HS-27A (cell line): ENCODE measurements at places on chromosomes 6 and 20.

DNA sequence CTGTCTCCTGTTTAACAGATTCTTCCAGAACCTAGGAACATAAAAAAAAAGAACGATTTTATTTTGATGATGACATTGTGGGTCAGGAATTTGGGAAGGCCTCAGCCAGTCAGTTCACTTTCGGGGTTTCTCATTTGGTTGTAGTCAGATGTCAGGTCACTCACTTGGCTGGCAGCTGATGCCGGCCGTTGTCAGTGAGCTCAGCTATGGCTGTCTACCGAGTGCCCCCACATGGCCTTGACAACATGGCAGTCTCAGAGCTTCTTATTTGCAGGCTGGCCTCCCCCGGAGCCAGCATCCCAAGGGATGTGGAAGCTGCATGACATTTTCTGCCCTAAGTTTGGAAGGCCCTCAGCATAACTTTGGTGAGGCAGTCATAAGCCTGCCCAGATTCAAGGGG lies 11.5 kb downstream of the RNF217 start:
- no peak for DNase-seq

- no peak for DNase-seq
These were observed 60.3 kb upstream of the FABP7 start for GRCh38 chr6:122719176-122719575.

GRCh38 chr6:123844011-123844410 lies 40.3 kb downstream of the NKAIN2 start:
- no peak for DNase-seq

GRCh38 chr6:8082954-8083858 lies 19.0 kb upstream of the BLOC1S5 start:
- DNase-seq = no peak

DNA sequence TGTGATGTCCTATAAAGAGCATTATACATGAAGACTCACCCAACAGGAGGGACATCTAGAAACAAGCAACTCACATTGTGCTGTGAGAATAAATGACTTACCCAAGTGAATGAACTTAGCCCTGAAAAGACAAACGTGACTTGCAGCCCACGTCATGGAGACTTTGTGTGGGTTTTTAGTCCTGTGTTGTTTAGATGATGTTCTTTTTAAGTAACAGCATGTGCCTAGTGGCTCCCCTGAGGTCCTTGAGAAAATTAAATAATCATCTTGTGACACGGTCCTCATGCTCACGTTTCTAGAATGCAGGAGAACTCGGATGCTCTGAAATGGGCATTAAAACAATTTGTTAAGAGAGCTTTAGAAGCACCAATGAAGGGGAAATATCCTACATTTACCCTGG lies 165.1 kb downstream of the SASH1 start:
- no peak for DNase-seq

GRCh38 chr6:1724124-1724523 lies 114.4 kb downstream of the FOXC1 start:
- DNase-seq = no peak

- no peak for DNase-seq
These were observed 108.8 kb upstream of the JARID2 start for GRCh38 chr6:15137086-15137485.

DNA sequence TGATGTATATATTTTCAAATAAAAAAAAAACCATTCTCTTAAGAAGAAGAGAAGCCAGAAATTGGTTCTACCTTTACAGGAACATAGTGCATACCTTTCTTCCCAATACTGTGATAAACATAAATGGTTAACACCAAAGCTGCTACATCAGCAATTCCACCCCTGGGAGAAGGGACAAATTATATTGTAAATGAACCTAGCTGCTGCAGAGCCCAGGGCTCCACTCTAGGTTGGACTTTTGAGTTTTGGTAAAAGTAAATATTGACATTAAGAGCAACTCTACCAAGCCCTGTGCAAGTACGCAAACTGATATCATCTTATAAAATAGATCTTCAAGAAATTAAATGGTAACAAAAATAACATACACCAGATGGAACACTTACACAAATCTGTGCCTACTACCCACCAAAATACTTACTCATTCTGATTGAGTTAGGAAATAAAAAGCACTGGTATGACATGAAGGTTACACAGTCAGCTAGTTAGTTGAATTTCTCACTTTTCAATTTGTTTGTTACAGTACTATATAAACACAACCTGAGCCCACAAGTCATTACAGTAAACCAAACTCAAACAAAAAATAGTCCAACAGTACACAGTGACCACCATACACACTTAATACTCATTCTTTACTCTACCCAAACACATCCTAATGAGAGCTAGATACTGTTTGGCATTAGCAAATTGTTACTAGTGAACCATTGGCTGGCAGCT lies 223.3 kb upstream of the HEY2 start:
- no peak for DNase-seq

DNA sequence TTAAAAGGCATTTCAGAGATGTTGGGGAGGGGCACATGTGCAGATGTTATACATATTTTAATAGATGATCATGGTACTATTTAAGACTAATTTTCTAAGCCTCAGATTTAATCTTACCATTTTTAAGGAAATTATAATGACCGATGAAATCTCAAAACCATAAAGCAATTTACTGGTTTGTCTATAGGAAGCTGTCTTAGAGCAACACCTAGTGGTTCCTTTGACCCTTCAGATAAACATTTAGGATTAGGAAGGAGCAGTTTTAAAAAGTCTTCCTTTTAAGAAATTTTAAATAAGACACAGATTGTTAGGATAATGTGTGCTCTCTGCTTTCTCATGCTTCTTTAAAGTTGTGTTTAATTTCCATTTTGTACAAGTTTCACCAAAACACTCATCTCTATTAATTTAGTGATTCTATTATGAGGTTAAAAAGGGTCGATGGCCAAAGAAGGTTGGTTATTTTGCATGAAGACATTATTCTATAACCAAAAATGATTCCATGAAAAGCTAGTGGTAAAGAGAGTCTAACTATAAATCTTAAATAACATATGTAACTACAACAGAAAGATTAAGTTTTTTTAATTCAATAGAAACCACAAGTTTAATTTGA lies 376.4 kb downstream of the HACE1 start:
- DNase-seq = no peak

DNA sequence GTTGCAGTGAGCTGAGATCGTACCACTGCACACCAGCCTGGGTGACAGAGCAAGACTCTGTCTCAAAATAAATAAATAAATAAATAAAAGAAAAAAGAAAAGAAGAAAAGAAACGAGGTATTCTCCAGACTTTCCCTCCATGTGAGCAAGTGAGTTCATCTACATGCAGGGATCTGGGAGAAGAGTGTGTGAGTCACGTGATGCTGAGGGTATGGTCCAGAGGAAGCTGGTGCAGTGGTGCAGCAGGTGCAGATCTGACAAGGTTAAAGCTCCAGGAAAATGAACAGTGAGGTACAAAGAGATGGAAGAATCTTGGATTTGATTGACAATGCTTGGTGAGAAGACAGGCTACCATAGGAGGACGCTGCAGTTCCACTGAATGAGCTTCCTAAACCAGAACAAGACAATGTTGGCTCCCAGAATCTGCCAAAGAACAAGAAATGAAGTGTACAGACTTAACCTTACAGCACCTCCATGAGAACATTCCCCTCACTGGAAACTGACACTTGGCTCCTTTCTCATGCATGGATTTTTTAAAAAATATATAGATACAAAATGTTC lies 79.5 kb upstream of the BTBD3 start:
- DNase-seq = no peak

DNA sequence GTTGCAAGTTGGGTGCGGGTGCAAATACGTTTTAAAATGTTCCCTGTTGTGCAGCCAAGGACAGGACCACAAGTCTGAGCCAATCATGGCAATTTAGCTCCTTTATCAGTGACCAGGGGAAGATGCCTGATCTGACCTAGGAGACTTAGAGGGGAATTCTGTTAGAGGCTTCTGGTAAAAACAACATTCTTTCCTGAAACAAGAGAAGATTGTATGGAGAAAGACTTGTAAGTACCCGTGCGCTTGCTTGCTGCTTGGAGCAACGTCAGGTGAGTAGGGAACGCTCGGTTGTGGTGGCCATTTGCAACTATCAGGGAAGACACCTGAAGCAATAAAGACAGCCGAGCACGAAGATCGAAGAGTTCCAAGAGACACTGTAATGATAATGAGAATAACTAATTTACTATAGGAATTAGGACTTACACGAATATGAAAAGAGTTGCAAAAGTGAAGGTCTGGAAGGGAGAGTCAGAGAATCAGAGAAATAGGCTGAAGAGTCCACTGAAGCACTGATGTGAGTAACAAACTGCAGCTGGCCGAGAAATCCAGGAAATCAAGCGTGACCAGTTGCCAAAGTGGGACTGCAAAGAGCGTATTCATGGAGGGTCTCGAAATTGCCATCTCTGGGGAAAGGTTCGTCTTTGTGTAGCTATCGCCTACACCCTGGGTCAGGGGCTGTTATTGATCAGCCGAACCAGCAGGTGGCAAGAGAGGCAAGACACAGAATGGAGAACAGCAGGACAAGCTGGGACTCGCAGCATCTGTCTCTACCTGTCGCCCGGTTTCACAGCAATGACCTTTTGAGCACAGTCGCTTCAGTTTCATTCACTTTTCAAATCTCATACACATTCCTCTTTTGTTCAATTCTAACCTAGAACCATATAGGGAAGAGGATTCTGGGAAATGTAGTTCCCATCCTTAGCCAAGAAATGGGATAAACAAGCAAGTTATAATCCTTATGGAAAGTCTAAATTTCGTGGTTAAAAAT lies 26.1 kb downstream of the LOC128125822 start:
- peak; percentile 1 for DNase-seq

- DNase-seq = no peak
These were observed 156.0 kb upstream of the SOX4 start for GRCh38 chr6:21437581-21437980.

GRCh38 chr6:10886691-10887502 lies at the start of gene SYCP2L:
Gene SYCP2L, plus strand, starts transcription at chr6:10887052. Its CDS starts 75 bp downstream, at chr6:10887127.
- no peak for DNase-seq

DNA sequence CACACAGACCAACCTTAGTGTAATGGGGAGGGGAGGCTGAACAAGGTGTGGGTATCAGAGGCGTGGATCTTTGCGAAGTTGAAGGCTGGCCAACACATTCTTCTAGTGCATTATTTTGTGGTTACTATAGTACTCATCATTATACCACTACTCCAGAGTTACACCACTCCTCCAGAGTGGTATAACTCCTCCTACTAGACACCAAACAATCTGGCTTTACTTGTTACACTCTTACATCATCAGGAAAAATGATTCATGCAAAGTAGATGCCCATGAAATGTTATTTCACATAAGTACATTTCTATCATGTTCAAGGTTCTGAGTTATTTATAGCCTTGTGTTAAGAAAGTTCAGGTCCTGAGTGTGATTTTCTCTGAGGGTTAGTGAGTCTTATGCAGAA lies 443.1 kb upstream of the OPRM1 start:
- DNase-seq = no peak

- DNase-seq = no peak
These were observed 357.9 kb upstream of the AGPAT4 start for GRCh38 chr6:161631676-161632194.

DNA sequence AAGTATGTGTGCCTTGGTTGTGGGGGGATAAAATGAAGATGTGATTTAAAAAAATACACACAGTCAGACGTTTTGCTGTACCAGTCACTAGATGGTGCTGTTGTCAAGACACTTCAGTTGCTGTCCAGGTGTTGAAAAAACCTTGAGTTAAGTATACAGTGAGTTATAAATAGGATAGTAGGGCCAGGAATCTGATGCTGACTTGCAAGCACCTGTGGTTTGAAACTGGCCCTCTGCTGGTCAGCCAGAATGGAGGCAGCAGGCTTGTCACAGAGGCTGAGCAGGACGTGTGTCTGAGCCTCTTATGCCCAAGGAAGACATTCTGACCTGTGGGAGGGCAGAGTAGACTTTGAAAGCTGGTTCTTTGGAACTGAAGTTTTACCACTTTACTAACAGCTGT lies 27.8 kb downstream of the RNF8 start:
- DNase-seq = peak; percentile 12

GRCh38 chr6:33613795-33614168 lies 7.3 kb upstream of the ITPR3 start:
- DNase-seq = no peak

- DNase-seq = no peak
These were observed 8.9 kb downstream of the TRIM10 start for GRCh38 chr6:30152016-30152673.

DNA sequence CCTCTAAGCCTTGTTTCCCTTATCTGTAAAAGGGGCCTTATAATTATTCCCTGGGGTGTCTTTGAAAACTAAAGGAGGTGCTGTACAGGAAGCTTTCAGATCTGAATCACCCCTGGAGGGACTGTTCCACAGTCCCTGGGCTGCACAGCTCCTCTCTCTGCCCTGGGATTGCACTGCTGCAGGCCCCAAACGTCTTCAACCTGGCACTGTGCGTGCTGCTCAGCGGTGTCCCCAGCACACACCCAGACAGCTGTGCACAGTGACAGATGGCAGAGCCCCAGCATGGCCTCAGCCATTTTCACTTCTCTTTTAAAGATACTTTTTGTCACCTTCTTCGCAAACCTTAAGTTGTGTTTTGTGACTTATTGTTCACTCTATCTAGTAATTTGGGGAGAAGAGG lies 50.7 kb upstream of the INSM1 start:
- DNase-seq = no peak

GRCh38 chr20:12394786-12395185 lies 477.1 kb downstream of the BTBD3 start:
- DNase-seq = no peak

GRCh38 chr6:52415917-52416628 lies 4.1 kb upstream of the EFHC1 start:
- DNase-seq = no peak

DNA sequence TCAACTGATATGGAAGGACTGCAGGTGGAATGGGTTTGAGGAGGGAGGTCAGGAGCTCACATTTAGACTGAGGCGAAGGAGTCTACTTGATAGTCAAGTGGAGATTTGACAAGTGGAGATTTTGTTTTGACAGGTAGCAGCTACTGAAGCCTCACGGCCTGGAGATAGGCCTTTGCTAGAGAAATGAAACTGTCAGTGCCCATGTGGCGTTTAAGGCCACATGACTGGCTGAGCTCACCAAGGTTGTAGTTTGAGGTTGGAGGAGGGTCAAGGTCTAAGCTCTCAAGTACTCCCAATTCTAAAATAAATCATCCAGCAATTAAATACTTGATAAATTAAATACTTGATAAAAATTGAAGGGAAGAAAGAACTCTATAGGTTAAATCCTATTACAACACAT lies 80.1 kb upstream of the C6orf118 start:
- DNase-seq = no peak

DNA sequence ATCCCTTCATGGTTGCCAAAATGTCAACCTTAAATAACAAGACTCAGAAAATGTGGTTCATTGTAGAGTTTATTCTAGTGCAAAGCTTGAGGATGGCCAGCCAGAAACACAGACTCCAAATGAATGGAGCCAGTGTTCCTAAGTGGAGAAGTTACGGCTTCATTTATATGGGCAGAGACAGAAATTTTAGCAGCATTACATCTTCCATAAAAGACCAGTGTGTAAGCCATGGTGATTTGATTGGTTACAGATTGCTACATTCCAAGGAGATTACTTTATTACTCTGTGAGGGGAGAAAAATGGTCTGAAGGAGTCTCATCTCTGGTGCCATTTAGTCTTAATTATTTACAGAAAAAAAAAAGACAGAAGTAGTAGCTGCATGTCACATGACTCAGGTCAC lies 97.8 kb downstream of the OTOR start:
- DNase-seq = no peak
